PC-3 (cell line): ENCODE measurements at places on chromosomes 6 and 20.

- peak; percentile 67 for DNase-seq
These were observed 27.1 kb downstream of the MRPL14 start for GRCh38 chr6:44100088-44100550.

- DNase-seq: peak; percentile 94
These were observed 95.9 kb downstream of the NFATC2 start for GRCh38 chr20:51446656-51447055.

DNA sequence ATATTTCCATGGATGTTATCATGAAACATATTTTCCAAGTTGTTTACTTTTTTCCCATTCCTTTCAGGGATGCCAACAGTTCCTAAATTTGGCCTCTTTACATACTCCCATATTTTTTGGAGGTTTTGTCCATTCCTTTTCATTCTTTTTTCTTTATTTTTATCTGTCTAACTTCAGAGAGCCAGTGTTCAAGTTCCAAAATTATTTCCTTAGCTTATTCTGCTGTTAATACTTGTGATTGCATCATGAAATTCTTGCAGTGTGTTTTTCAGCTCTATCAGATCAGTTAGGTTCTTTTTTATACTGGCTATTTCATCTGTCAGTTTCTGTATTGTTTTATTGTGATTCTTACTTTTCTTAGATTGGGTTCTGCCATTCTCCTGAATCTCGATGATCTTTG lies 89.9 kb upstream of the TCF21 start:
- no peak for DNase-seq

- DNase-seq: peak; percentile 22
These were observed 28.3 kb upstream of the MDGA1 start for GRCh38 chr6:37725957-37726356.

DNA sequence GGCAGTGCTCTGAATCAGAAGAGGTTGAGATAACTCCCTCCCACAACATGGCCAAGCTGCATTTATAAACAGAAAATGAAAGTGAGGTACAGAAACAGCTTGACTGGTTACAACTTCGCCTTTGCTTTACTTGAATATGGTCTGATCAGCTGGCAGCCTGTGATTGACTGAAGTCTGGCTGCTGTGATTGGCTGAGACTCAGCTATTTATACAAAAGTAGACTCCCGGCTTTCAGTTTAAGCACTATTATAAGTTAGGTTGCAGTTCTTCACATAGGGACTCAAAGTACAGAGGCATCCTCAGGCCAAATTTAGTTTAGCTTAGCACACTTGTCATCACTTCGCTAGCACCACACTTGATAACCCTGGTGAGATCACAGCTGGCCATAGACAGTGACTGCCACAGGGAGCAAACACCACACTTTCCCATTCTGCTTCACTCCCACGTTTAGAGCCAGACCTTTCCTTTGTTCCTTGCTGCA lies 362.6 kb downstream of the EPM2A start:
- peak; percentile 3 for DNase-seq

DNA sequence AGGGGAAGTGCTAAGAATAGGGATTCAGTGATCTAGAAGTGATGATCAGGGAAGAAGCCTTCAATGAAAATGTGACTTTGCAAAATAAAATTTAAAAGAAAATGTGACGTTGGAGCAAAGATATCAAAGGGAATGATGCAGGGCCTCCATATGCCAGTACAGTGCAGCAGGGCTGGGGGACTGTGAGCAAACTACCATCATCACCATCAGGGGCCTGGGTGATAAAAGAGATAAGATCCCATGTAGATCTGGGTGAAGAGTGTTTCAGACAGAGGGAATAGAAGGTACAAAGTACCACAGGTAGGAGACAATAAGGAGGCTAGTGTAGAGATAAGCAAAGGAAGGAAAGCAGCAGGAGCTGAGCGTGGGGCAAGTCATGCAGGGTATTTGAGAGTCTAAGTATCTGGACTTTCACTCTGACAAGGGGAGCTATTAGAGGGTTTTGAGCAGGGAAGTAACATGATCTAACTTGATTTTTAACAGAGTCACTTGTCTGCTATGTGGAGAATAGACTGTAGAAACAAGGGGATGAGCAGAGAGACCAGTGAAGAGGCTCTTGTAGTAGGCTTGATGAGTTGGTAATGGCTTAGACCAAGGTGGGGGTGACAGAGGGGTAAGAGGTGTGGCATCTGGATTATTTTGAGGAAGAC lies 295.6 kb downstream of the ZFAND3 start:
- DNase-seq: no peak

DNA sequence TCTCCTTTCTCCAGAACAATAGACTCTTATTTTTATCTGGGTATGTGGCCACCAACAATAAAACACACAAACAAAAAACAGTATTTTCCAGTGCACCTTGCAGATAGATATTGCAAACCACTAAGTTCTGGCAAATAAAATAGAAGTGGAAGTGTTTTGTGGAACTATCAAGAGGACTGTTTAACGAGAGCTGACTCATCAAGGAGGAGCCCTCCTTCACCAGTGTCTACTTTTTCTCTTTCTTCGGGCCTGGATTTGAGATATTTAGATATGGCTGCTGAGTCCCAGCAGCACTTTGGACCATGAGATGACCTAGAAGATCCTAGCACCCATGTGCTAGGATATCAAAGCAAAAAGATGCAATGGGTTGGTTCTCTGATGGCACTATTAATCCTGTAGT lies 154.7 kb downstream of the AIG1 start:
- DNase-seq: peak; percentile 49

DNA sequence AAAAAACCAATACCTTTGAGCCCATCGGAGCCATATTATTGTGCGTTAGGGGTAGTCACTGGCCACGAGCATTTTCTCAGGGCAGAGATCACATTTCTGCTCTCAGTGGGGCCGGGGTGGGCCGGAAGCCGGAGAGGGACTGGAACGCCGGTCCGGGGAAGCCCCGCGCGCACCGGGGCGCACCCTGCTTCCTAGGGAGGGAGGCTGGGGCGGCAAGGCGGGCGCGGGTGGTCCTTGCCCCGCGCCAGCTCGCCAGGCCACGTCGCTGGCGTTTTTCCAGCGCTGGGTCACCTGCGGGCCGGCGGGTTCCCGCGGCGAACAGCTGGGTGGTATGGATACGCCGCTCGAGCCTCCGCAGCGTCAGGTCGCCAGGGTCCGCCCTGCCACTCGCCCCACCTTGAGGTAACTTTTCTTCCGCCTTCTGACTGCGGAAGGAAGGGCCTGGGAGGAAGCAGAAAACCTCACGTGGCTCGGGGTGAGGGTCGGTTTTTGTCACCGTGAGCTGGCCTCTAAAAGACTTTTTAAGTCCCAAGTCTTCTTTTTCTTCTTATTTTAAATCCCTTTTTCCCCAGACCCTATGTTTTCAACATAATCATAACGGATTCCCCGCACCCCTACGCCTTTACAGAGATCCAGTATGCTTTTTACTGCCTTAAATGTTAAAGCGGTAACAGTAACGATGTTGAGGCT lies 2.7 kb upstream of the EEF1A1 start:
- peak; percentile 73 for DNase-seq
